ENCODE measurements at places on chromosomes 16 and 17. TPM values are rescaled to one million over a fixed set of nuclear protein-coding genes. Genes with fewer than 3 reads are reported as not detected.

DNA sequence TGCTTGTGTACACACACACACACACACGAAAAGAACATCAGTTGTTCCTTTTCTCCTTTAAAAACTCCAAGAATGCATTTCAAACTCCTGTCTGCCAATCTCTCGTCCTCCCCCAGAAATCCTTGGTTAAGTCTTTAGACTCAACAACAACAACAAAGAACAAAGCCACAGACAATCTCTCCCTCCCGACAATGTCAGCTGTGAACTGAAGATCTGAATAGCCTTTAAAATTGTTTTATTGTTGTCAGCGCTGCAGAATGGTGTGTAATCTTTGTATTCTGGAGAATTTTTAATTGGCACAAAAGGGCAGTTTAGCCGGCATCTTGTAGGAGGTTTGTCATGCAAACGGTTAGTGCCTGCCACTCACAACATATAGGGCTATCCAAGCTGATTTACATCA, 219.5 kb downstream of the MSI2 start:
- no peak for ATAC-seq

DNA sequence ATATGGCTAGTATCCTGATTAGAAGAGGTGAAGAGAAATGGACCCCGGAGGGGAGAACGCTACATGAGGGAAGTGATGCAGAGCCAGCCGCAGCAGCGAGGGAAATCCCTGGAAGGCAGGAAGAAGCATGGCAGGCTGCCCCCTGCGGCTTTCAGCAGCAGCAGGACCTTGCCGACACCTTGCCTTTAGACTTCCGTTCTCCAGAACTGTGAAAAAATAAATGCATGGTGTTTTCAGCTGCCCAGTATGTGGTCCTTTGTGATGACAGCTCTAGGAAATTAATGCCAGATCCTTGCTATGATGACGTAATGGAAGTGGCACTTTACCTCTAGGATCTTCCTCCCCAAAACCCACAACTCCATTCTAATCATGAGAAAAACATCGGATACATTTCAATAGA, 9.7 kb upstream of the ZFP1 start:
- ATAC-seq = no peak

KRTAP2-2 gene
- not detected for total RNA-seq

AGRP gene
- total RNA-seq = not detected

MAP2K6 gene
- 6.9 TPM for total RNA-seq

DNA sequence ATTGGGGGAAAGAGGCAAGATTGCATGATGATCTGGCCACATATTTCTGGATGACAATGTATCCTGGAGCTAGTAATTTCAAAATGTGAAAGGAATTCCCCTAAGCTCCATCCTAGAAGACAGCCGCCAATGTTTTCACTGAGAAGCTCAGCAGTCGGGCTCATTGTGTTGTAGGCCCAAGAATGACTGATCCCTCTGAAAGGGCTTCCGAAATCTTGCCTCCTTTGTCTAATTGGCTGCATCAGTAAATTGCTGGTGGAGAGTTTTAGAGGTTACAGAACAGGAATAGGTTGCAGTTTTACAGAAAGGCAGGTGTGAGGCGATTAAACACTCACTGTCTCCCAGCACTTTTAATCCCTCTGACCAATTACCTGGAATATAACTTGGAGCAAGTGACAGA, 464.1 kb upstream of the SALL1 start:
- no peak for ATAC-seq

ASPHD1 gene
- 1.00 TPM for total RNA-seq

CDH5 gene
- 5.3 TPM for total RNA-seq

CDH11 gene
- 3.8 TPM for total RNA-seq

GRCh38 chr17:45131616-45132319, 547 bp downstream of the PLCD3 start:
- no peak for ATAC-seq

All from esophagus mucosa (tissue), 1 donor.